ENCODE measurements at places on chromosomes 13 and 19.
A peak's percentile ranks its signal among the peaks of the same experiment; 100 is the strongest.

- no peak for DNase-seq
Observed at GRCh38 chr13:112067871-112068539, 1.1 kb downstream of the SOX1 start.

DNA sequence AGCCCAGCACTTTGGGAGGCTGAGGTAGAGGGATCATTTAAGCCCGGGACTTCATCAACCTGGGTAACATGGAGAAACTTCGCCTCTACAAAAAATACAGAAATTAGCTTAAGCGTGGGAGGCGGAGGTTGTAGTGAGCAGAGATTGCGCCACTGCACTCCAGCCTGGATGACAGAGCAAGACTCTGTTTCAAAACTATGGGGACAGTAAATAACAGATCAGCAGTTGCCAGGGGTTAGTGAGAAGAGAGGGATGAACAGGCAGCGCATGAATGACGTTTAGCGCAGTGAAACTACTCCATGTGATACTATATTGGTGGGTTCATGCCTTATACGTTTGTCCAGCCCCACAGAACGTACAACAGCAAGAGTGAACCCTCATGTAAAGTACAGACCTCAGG, 7.1 kb upstream of the ICAM3 start:
- DNase-seq, result no peak

DNA sequence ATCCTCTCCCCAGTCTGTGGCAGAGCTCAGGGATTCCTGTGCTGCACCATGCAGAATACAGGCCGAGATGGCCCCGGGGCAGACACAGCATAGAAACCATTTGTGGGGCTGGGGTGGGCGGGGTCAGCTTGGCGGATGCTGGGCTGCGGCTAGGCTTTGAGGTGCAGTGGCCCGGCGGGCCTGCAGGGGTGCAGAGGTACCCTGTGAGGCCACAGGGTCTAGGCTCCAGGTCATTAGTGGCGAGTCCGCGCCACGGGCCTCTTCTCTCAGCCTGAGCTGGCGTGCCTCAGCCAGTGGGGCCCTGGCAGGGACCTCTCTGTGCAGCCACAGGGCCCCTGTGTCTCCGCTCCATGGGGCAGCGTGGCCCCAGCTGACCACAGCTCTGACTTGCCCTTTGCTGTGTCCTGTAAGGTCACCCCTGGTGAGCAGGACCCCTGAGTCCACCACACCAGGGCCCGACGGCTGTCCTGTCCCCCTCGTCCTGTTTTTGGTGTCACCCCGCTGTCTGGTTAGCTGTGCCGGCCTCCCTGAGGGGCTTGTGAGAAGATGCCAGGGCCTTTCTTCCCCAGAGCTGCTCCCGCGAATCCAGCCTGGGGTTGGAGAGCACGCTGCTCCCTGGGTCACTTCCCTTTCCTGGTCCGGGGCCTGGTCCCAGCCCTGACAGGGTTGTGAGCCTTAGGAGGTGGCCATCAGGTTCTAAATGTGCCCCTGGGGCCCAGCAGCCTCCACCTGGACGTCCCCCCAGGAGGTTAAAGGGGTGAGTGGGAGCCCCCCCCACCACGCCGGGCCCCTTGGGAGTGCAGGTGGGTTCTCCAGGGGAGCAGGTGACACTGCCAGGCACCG, 12.1 kb downstream of the KDM4B start:
- DNase-seq, result no peak

- no peak for DNase-seq
Observed at GRCh38 chr13:77878190-77878589, 40.4 kb downstream of the EDNRB start.

- no peak for DNase-seq
Observed at GRCh38 chr19:18687740-18688465, 4.4 kb downstream of the CRTC1 start.

DNA sequence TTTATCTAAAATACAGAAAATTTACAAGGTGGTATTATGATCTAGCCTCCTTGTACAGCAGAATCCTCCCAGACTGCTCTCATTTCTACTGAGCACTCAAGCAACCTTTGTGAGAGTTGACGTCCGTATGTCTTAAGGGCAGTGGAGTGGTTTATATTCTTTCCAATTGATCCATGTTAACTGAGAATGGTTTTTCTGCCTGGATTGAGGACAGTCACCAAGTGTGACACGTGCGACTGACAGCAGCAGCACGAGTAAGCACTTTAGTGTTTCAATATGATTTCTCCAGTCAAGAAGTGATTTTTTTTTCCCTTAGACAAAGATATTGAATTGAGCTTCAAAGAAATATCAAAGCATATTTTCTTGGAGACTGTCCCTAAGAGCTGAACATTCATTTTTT, 901.7 kb downstream of the PCDH9 start:
- no peak for DNase-seq

DNA sequence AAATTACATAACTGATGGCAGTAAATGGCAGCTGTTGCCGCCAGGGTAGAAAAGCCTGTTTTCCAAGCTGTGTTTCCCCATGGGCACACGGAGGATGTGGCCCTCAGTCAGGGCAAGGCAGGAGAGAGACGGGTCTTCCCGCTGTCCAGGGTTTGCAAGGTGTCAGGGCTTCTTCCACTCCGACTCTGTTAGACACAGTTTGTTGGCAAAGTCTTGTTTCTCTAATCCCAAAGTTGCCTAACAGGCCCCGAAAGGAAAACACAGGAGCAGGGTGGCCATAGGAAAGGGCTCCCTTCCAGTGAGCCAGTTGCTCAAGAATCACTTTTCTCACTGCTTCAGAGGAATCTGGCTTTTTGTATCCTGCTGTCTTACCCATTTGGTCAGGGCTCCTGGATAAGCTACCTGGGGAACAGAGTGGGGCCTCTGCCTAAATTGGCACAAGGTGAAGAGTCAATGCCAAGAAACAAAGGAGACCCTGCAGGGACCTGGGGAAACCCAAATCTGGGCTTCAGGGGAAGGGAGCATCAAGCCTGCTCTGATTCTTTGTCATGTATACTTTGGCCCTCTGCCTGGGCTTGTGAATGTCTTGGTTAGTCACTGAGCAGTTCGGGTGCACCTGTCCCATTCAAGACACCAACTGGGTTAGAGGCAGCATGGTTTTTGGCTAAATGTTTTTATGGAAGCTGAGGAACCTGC, 29.0 kb upstream of the CXCL17 start:
- no peak for DNase-seq

- peak; percentile 94 for DNase-seq
Observed at GRCh38 chr13:60261432-60262351, 98.0 kb upstream of the DIAPH3 start.

- DNase-seq, result no peak
Observed at GRCh38 chr13:114015111-114015968, 41.5 kb upstream of the C13orf46 start.

DNA sequence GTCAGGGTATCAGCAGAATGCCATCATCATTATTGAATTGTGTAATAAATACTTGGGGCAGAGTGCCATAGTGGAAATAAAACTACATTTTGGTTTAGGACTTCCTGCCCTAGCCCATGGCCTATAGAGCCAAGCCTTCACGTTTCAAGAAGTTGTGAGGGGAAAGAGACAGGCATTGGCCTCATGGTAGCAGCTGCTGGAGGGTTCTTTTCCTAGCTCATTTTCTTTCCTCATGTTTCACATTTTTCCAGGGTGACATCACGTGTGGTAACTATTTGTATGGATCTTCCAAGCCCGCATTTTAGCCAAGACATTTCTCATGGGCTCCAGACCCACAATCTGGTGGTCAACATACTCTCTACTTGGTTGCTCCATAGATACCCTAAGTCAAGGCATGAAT, 80.4 kb downstream of the LRCH1 start:
- no peak for DNase-seq

DNA sequence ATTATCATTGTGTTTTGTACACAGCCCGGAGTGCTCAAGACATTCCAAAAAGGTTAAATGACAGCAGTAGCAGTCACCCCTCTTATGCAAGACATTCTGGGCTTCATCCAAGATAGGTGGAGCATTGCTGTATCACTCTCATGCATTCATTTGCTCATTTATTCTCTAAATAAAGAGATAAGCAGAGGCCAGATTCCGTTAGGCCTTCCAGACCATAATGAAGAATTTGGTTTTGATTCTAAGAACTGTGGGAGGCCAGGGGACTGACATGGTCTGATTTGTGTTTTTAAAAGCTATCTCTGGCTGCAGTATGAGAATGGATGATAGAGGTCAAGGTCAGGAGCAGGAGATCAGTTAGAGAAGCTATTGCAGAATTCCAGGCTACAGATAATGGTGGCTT, 145.8 kb downstream of the KCNRG start:
- no peak for DNase-seq

DNA sequence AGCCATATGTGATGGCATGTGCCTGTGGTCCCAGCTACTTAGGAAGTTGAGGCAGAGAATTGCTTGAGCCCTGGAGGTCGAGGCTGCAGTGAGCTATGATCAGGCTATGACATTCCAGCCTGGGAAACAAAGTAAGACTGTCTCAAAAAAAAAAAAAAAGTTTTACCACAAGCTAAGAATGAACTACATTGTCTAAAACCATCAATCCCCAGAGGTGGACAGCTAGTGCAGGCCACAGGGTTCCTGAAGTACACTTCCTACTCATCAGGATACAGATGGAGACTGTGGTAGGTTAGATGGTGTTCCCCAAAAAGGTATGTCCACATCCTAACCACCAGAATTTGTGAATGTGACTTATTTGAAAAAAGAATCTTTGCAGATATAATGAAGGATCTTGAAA, 63.5 kb upstream of the DOCK9 start:
- no peak for DNase-seq

- no peak for DNase-seq
Observed at GRCh38 chr13:33079960-33080359, 63.7 kb downstream of the KL start.

DNA sequence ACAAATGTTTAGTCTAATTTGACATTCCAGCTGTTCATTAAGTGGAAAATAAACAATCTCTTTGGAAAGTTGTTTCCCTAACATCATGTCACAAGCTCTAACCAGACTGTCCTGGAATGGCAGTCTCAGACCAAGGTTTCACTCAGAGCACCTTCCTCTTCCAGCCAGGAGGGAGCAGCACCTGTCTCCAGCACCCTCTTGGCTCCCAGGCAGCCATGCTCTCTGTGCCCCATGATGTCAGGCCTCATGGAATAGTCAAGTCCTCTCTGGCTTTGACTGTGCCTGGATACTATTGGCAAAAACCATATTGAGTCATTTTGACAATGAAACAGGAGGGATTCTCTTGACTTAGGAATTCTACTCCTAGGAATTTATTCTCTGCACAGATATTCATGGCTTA, 171.4 kb downstream of the OXGR1 start:
- peak; percentile 66 for DNase-seq

DNA sequence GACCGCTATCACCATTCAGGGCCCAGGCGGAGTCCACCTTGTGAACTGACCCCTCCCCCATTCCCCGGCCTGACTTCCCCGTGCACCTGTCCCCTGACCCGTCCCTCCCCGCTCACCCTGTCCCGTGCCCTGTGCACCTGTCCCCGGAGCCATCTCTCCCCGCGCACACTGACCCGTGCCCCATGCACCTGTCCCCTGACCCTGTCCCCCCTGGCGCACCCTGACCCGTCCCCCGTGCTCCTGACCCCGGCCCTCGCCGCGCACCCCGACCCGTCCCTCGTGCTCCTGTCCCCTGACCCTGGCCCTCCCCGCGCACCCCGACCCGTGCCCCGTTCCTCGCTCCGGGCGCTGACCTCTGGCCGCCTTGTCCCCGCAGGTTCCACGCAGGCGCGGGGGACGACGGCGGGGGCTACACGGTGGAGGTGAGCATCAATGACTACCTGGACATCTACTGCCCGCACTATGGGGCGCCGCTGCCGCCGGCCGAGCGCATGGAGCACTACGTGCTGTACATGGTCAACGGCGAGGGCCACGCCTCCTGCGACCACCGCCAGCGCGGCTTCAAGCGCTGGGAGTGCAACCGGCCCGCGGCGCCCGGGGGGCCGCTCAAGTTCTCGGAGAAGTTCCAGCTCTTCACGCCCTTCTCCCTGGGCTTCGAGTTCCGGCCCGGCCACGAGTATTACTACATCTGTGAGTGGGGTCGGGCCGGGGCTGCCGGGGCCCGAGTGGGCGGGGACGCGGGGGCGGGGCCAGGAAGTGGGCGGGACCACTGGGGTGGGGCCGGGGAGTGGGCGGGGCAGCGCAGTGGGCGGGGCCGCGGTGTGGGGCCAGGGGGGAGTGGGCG, 9.7 kb downstream of the EFNA2 start:
- no peak for DNase-seq

- DNase-seq, result no peak
Observed at GRCh38 chr19:8311461-8312260, 3.5 kb upstream of the CD320 start.

DNA sequence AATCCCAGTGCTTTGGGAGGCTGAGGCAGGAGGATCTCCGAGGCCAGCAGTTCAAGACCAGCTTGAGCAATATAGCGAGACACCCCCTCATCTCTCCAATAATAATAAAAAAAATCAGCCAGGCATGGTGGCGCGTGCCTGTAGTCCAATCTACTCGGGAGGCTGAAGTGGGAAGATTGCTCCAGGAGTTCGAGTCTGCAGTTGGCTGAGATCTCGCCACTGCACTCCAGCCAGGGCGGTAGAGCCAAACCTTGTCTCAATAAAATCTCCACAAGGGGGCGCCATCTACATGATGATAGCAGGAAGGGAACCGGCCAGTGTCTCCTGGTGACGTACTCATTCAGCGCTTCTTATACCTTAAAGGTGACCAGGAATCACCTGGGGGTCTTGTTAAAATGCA, 13.6 kb upstream of the C5AR1 start:
- peak; percentile 91 for DNase-seq

DNA sequence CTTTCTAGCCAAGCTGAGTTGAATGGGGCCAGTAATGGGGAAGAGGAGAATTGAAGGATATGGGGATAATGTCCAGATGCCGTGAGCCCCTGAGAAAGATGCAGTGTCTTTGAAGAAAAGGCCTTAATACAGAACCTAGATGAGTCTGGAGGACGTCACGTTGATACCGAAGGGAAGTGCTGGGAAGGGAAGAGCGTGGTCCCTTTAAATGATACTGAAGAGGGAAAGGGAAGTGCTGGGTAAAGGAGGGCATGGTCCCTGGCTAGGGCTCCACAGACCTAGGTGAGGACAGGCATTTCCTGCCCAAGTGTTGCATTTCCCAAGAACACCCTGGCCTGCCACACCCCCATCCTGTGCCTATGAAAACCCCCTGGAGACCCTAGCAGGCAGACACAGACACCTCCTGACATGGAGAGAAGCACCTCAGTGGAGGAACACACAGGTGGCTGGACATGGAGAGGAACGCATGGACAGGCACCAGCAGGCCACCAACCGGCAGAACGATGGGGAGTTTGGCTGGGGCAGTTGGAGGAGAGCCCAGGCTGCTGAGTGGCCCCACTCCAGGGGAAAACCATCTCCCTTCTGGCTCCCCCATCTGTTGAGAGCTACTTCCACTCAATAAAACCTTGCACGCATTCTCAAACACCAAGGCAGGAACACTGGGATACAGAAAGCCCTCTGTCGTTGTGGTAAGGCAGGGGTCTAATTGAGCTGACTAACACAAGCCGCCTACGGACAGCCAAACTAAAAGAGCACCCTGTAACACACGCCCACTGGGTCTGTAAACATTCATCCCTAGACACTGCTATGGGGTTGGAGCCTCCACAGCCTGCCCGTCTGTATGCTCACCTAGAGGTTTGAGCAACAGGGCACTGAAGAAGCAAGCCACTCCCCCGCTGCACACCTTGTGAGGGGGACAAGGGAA, 34.9 kb upstream of the POMP start:
- no peak for DNase-seq
